ENCODE measurements at places on chromosomes 1 and 21.

DNA sequence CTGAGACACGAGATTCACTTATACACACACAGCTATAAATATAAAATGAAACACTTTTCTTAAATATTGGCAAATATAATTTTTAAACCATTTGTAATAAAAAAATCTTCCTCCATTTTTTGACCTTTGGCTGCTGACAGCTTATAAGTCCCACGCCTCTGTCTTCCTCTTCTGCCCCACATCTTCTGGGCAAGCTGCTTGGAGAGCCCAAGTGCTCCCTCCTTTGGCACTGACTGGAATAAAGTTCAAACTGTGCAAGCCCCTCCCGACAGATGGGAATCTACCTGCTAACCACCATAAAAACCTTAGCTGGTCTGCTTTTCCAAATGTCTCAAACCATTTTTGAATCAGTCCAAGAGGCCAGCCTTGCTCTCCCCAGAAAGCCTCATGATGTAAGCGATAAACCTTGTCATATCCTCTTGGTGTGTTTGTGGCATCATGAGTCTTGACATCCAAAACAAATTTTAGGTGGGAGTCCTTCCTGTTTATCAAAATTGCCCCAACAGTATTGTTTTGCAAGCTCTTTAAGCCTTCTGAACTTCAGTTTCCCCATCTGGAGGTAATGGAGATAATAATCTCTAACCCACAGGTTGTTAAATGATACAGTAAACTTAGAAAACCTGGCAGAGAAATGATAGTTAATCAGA lies 99.8 kb downstream of the SNX7 start:
- DNase-seq: peak; percentile 7

- DNase-seq: no peak
These were observed 4.1 kb downstream of the PYCR2 start for GRCh38 chr1:225919906-225920305.

DNA sequence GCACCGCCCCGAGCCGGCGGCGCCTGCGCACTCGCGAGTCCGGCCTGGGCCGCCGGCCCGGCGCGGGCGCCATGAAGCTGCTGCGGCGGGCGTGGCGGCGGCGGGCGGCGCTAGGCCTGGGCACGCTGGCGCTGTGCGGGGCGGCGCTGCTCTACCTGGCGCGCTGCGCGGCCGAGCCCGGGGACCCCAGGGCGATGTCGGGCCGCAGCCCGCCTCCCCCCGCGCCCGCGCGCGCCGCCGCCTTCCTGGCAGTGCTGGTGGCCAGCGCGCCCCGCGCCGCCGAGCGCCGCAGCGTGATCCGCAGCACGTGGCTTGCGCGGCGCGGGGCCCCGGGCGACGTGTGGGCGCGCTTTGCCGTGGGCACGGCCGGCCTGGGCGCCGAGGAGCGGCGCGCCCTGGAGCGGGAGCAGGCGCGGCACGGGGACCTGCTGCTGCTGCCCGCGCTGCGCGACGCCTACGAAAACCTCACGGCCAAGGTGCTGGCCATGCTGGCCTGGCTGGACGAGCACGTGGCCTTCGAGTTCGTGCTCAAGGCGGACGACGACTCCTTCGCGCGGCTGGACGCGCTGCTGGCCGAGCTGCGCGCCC lies at the start of gene B3GALT6:
B3GALT6 (plus strand) TSS at position 30 of the 588 bp plus-strand sequence; CDS start at position 72, 42 bp downstream.
- DNase-seq: no peak

DNA sequence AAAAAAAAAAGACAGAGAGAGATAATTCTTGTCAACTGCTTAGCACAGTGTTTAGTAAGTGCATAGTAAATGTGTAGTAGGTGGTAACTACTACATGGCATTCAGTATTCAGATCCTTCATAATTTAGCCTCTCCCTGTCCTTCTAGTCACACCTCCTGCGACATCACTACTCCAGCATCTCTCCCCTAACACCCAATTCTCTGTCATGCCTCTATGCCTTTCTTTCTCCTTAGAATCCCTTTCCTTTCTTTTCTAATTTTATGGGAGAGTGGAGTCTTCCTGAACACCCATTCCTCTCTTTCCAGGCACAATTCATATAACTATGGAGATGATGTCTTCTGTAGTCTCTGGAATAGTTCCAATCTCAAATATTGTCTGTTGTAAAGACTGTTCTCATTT lies 3.9 kb upstream of the VPS72 start:
- DNase-seq: no peak

- no peak for DNase-seq
These were observed 30.8 kb downstream of the DDR2 start for GRCh38 chr1:162663086-162663485.

- DNase-seq: no peak
These were observed 322.8 kb downstream of the TGFB2 start for GRCh38 chr1:218667781-218668516.

DNA sequence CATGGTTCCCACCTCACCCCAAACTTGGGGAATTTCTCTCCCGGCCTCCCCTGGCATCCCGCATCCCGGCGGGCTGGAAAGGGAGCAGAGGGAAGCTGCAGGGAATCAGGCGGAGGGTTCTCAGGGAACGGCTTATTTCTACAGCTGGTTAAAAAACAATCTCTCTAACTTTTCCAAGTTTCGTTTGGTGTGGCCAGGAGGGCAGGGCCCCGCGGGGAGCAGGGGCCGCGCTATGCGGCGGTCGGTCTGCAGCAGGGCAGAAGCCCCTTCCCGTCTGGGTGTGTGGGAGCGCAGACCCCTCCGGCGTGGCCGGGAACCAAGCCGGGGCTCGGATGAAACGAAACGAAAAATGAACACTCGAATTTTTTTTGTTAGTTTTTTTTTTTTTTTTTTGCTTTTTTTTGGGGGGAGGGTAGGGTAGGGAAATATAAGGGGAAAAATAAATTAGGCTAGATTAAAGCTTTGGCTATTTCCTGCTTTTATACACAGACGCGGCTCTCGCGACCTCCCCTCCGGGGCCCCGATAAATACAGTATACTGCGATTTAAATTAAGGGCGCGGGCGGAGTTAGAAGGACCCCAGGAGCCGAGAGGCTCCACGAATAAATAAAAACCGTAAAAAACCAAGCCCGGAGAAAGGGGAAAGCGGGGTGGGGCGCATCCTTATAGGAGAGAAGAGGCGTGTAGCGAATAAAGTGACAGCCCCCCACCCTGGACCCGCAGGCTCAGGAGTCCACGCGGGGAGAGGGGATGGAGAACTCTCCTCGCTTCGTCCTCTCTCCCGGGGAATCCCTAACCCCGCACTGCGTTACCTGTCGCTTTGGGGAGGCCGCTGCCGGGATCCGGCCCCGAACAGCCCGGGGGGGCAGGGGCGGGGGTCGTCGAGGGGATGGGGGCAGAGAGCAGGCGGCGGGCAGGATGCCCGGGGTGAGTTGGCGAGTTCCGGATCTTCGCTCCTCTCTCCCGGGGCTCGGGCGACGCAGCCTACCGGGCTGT lies 2.1 kb downstream of the POU3F1 start:
- DNase-seq: no peak

- DNase-seq: no peak
These were observed 124.3 kb downstream of the PGBD5 start for GRCh38 chr1:230301822-230302221.

DNA sequence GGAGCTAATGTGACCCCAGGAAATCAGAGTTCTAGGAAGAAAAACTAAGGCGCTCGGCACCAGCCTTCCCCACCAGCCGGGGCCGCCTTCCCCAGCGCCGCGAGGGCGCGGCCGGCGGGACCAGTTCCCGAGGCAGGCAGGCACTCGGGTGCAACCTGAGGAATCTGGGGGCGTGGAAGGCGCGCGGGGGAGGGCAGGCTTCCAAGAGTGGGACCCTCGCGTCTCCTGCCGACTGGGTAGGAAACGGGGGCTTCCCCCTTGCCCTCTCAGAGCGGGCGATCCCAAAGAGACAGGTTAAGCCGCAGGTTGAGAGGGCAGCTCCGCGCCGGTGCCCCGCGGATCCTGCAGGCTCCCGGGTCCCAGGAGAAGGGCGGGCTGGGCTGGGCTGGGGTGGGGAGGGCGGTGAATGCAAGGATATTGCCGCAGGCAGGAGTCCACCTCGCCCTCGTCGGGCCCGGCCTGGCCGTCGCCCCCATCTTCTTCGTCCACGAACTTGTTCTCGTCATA lies 431 bp downstream of the ARPC5 start:
- DNase-seq: peak; percentile 40
